ENCODE measurements at places on chromosomes 7 and 10. TPM values are rescaled to one million over a fixed set of nuclear protein-coding genes. Genes with fewer than 3 reads are reported as not detected.

DNA sequence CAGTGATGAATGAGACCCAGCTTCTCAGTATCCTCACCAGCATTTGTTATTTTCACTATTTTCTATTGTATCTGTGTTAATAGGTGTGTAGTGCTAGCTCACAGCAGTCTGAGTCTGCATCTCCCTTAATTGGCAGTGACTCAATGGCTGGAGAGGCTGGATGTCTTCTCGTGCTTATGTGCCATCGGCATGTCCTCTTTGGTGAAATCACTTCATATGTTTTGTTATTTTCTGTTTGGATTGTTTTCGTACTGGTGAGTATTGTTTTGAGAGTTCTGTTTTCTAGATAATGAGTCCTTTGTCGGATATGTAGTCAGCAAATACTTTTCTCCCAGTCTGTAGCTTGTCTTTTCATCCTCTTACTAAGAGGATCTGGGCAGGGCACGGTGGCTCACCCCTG is 66.1 kb downstream of the AMZ1 start:
- DNase-seq, result no peak

DNA sequence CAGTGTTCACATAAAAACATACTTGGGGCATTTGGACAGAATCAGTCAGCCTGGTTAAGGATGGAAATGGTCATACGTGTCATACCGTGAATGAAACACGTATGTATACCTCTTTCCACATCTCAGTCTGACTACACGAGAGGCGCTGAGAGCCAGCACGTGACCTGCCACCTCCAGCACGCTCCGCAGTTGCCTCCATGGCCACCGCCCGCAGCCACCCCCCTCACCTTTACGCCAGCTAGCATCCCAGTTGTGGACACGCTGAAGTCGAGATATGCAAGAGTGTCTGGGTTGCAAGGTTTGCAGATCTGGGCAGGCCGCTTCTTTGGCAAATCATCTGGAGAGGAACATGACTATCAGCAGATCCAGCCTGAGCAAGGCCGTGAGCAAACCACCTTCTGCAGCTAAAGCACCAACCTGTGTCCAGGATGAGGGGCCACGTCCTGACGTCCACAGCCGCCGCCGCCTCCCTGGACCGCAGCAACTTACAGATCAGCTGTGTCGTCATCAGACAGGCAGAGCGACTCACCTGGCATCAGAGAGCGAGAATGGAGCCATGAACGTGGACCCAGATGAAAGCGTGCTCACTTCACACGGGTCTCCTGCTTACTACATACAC is 209.4 kb downstream of the ZMYND11 start:
- no peak for DNase-seq

The AGAP5 gene
- total RNA-seq, result 9.7 TPM

DNA sequence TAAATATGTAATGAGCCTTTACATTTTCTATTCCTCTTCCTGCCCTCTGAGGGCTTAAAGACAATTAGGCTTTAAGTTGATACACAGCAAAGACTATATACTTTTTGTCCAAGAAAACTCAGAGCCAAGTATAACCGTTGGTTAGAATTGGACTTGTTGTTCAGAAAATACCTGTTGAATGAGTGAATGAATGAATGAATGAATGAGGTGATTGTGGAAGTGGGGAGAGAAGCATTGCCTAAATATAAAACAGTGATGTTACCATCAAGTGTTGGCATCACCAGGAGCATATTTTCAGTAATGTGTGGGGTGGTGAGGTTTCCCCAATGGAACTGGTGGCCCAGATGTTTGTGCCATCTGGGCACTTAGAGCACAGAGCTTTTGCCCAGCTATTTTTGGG is 106.9 kb downstream of the AOAH start:
- DNase-seq, result no peak
